Effector memory CD4-positive, alpha-beta T cell (primary cell): ENCODE measurements at places on chromosomes 6 and 20.

GRCh38 chr6:49553384-49553783 lies 2.9 kb downstream of the C6orf141 start:
- H3K27me3 ChIP-seq, result peaks cover 4% of the 10 kb centered on the region
- H3K4me3 ChIP-seq, result no peak overlapping the region
- no peaks in the 10 kb centered on the region for H3K36me3 ChIP-seq
- no peak for DNase-seq

GRCh38 chr6:36694616-36695015 lies 3.0 kb upstream of the RAB44 start:
- no peaks in the 10 kb centered on the region for H3K27me3 ChIP-seq
- H3K4me3 ChIP-seq, result no peak overlapping the region
- no peak for DNase-seq
- no peaks in the 10 kb centered on the region for H3K36me3 ChIP-seq

- no peak for DNase-seq
- peaks cover 21% of the 10 kb centered on the region for H3K36me3 ChIP-seq
- H3K4me3 ChIP-seq, result no peak overlapping the region
- H3K4me1 ChIP-seq, result no peaks in the 10 kb centered on the region
- H3K27ac ChIP-seq, result no peak overlapping the region
- H3K27me3 ChIP-seq, result no peaks in the 10 kb centered on the region
These were observed 135.0 kb upstream of the SUPT3H start for GRCh38 chr6:45512717-45513116.

DNA sequence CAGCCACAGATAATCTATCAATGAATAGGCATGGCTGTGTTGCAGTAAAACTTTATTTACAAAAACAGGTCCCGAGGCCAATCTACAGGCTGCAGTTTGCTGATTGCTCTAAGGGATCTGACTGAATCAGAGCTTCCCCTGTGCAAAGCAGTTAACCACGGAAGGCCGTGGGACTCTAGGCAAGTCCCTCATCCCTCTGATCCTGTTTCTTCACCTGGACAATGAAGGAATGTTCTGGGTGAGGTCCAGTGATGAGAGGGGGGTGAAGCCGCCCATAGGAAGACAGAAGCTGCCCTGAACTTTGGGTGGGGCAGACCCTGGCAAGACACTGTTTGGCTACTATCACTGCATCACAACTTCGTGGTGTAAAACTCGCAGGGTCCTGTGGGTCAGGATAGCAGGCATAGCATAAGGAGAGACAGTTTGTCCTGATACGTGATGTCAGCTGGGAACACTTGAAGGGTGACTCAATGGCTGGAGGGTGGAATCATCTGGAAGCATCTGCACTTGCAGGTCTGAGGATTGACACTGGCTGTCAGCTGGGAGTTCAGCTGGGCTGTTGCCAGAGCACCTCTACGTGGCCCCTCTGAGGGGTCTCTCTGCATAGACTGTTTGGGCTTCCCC lies 33.3 kb upstream of the TGM2 start:
- H3K27me3 ChIP-seq, result no peaks in the 10 kb centered on the region
- no peak overlapping the region for H3K27ac ChIP-seq
- H3K36me3 ChIP-seq, result no peaks in the 10 kb centered on the region
- H3K4me1 ChIP-seq, result no peaks in the 10 kb centered on the region

DNA sequence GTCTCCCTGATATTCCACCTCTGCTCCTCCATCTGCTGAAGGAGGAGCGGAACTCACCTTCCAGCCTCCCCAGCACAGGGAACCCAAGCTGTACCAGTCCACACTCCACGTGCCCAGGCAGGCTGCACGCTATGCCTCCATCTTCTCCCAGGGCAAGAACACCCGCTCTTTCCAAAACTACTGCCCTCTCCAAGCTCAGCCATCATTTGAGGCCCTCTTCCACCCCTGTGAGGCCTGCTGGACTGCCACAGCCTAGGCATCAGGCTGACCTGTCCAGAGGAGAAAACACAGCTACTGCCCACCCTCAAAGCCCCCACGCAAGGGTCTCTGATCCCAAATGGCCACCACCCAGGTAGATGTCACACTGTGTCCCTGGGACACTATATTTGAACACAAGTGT lies 99.9 kb downstream of the PRND start:
- H3K27ac ChIP-seq, result peak overlapping the region; percentile 77
- no peaks in the 10 kb centered on the region for H3K27me3 ChIP-seq
- H3K4me3 ChIP-seq, result no peak overlapping the region
- H3K36me3 ChIP-seq, result no peaks in the 10 kb centered on the region
- H3K4me1 ChIP-seq, result peaks cover 21% of the 10 kb centered on the region

DNA sequence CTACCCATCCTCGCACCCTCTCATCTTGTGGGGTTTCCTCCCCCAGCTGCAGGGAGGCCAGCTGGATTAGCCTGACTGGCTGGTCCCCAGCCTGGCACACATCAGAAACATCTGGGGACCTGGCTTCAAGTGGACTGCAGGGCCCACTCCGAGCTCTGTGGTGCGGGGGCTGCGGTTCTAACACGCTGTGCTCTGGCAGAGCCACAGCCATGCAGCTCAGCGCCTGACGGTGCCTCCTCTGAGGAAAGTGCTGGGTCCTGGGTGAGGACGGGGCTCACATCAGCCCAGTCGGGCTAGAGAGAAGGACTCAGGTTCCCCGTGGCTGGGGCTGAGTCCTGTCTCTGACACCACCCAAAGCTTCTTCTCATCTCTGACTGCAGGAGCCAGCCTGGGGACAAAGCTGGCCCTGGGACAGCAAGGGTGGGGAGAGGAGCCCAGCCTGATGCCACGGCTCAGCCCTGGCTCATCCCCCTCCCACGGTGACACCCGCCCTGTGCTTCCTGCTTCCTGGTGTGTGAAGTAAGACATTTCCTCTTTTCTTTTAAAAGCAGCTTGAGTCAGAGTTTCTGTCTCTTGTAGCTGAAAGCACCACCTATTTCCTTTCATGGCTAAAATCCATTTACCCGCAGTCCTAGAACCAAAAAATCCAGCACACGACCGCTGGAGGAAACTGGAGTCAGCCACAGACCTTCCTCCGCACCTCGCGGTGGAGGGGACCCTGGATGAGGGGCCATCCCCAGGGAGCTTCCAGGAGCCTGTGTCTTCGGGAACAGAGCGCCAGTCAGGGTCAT lies 127.4 kb upstream of the AFDN start:
- peaks cover 13% of the 10 kb centered on the region for H3K4me1 ChIP-seq
- no peaks in the 10 kb centered on the region for H3K36me3 ChIP-seq
- DNase-seq, result no peak
- no peak overlapping the region for H3K27ac ChIP-seq
- H3K4me3 ChIP-seq, result peak overlapping the region; percentile 28

DNA sequence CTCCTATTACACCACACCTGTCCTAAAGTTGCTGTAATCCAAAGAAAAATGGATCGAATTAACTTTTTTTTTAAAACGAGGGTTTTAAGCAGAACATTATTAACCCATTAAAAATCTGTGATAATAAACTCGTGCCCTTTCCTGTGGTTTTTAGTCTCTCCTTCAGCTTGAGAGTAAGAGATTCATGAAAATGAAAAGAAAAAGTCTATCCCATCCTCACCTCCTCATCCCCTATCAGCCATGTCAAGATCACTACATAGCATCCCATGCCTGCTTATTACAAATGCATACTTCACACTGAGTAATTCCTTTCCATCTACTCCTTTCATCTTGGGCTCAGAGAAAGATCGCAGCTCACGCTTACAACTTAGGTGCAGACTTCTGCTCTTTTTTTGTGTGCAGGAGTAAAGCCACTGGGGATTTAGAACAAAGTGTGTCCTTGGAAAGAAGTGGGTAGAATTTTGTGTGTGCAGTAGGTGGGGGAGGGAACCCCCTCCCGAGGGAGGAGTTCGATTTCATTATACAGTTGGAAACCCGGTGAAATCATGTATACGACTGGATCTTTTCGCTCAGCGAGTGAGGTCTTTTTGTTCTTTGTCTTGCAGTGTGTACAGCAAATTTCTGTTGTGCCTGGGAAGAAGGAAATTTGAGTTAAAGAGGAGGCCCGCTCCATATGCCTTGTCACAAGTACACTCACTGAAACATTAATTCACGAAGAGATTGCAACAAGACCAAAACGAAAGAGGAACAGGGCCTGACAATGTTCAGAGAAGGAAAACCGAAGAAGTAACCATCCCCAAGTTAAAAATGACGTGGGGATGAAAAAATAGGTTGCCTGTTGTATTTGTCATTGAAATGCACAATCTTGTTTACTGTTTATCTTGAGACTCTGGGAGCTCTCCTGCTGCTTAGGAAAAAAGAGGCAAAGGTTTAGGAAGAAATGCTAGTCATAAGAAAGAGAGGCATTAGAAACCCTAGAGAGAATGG lies 146.5 kb upstream of the ZNF217 start:
- H3K27ac ChIP-seq, result peak overlapping the region; percentile 33
- H3K4me3 ChIP-seq, result peak overlapping the region; percentile 40
- peaks cover 3% of the 10 kb centered on the region for H3K4me1 ChIP-seq
- DNase-seq, result no peak
